T-helper 2 cell (primary cell): ENCODE measurements at places on chromosomes 5 and 9.

GRCh38 chr5:31707329-31707728 lies 68.4 kb downstream of the PDZD2 start:
- no peak for DNase-seq

DNA sequence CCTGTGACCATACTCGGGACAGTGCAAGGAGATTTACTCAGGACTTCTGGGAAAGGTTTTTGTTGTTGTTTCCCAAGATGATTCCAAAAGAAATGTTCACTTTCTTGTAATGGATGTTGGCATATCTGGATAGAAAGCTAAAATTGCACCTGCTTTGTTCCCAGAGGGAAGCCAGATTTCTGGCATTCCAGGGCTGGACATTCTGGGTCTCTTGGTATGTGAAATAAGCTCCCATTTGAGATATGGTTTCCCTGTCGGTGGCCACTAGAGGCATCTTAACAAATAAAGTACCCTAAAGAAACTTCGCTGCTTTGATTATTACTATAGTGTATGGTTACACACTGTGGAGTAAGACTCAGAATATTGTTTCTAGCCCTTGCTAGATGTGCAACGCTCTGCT lies 737.3 kb downstream of the BRINP1 start:
- DNase-seq = no peak

- DNase-seq = no peak
Observed at GRCh38 chr5:112342389-112342788, 76.7 kb downstream of the EPB41L4A start.

DNA sequence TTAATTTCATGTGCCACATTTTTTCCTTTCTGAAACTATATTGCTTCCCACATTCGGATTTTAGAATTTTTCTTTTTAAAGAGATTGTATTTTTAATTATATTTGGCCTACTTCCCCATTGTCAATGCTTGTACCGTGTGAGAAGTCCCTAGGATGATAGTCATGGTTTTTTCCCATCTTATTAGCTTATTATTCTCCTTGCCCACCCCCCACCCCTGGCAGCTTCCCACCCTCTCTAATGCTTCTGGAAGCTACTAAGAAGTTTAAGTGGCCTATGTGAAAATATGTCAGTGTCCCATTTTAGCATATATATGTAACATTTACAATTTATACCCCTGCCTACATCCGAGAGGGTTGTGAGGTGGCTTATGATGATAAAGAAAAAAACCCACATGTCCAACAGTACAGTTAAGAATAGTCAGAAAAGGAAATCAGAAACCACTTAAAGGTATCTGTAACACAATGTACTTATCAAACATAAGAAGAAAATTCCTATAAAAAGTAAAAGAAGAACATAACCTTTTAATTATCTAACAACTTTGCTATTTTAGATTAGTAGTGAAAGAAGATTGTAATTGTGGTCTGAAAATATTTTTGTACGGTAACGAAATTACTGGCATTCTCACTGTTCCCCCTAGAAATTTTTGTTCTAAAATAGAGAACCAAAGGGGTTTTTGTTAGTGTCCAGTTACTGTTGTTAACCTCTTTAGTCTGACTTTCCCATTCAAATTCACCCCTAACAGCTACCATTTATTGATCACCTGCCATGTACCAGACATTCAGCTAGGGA lies 62.1 kb downstream of the SLC44A1 start:
- no peak for DNase-seq

DNA sequence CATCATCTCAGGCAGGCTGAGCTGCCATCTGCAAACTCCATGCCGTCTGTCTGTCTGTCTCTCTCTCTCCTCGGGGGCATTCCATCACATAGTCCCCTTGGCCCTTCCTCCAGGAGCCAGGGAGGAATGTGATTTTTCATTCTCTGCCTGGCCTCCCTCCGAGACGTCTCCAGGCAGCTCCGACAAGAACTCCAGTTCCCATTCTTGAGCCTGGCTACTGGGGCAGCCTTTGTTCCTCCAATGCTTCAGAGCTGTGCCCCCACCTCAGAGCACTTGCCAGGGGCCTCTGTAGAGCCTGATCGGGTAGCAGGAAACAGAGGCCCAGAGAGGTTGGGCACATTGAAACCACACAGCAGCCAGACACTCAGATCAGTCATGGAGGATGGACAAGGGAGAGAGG lies 74.0 kb downstream of the COL27A1 start:
- no peak for DNase-seq

DNA sequence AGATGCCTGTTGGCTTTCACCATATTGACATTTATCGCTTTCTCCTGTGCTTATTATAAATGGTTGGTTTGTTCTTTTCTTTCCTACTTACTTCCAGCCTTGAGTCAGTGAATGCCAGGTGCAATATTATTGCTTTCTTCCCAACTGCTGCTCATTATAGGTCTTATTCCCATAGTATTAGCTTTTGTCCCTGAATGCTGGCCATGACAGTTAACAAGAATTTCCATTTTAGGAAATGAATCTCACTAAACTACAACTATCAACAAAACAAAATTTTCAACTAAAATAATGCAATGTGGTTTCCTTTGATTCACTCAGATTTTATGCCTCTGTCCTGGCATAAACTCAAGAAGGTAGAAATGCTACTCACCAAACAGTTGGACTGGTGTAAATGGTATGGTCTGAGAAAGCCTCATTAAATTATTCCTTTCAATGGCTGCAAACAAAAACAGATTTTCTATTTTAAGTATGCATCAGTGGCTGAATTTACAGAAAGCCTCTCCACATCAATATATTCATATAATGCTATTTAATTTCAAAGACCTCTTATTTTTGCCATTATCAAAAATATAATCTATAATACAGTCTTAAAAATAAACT lies 145.4 kb downstream of the TRPM6 start:
- DNase-seq = no peak

GRCh38 chr5:90866915-90867731 lies 308.5 kb downstream of the ADGRV1 start:
- no peak for DNase-seq

GRCh38 chr5:175325681-175326080 lies 118.3 kb downstream of the DRD1 start:
- DNase-seq = no peak

DNA sequence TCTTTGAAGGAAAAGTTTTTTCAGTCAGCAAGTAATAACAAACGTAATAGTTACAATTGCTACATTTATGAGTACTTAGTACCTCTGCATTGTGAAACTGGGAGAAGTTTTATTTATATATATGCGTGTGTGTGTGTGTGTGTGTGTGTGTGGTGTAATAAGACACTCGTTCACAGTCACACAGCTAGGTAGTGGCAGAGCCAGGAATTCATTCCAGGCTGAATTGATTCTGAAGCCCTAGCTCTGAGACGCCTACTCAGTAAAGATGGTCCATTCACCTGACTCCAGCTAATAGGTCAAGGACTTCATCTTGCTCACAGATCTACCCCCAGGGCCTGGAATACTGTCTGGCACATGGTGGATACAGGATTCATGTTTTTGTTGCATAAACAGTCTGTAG lies 13.6 kb upstream of the CAST start:
- no peak for DNase-seq

GRCh38 chr5:145867806-145868205 lies 5.0 kb downstream of the GRXCR2 start:
- DNase-seq = no peak

- DNase-seq = no peak
Observed at GRCh38 chr5:63596254-63596653, 366.0 kb downstream of the HTR1A start.

- DNase-seq = no peak
Observed at GRCh38 chr5:139806111-139806510, 10.5 kb downstream of the PSD2 start.

DNA sequence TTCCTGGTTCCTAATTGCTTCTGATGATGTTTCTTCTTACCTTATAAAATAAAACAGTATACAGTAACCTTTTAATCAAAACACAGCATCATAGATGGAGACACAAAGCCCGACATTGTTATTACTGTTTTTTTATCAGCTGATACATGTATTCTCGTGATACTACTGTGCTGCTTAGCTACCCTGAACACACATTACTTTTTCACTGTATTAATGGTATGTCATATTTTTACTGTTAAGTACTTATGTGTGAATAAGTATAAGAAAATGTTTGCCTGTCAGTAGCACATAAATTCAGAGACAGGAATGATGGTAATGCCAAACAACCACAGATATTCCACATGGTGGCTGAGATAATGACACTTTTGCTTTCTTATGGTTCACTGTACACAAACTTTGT lies 68.7 kb downstream of the RAB24 start:
- DNase-seq = no peak
